ENCODE measurements at places on chromosomes 7 and 10. TPM values are rescaled to one million over a fixed set of nuclear protein-coding genes. Genes with fewer than 3 reads are reported as not detected.

RAB19 gene
- not detected for total RNA-seq

C10orf95 gene
- total RNA-seq, result not detected

MYH16 gene
- total RNA-seq, result not detected

NEUROD6 gene
- not detected for total RNA-seq

ALOX5 gene
- 1.6 TPM for total RNA-seq

ATOH7 gene
- not detected for total RNA-seq

PKD2L1 gene
- not detected for total RNA-seq

KLF14 gene
- total RNA-seq, result 2.2 TPM

VAX1 gene
- not detected for total RNA-seq

CYP3A5 gene
- 1.1 TPM for total RNA-seq

CLDN12 gene
- 33.0 TPM for total RNA-seq

ELOVL3 gene
- not detected for total RNA-seq

PIK3AP1 gene
- total RNA-seq, result 1.4 TPM

IFIT2 gene
- total RNA-seq, result 1.2 TPM

IFIT1B gene
- not detected for total RNA-seq

VENTX gene
- 0.24 TPM for total RNA-seq

BAIAP2L1 gene
- total RNA-seq, result 0.80 TPM

LLCFC1 gene
- total RNA-seq, result not detected

PON1 gene
- not detected for total RNA-seq

TUBAL3 gene
- not detected for total RNA-seq

VGF gene
- total RNA-seq, result not detected

All from psoas muscle (tissue), 8 donors.